NCI-H1436 (cell line): ENCODE measurements at places on chromosomes 7 and 10.

DNA sequence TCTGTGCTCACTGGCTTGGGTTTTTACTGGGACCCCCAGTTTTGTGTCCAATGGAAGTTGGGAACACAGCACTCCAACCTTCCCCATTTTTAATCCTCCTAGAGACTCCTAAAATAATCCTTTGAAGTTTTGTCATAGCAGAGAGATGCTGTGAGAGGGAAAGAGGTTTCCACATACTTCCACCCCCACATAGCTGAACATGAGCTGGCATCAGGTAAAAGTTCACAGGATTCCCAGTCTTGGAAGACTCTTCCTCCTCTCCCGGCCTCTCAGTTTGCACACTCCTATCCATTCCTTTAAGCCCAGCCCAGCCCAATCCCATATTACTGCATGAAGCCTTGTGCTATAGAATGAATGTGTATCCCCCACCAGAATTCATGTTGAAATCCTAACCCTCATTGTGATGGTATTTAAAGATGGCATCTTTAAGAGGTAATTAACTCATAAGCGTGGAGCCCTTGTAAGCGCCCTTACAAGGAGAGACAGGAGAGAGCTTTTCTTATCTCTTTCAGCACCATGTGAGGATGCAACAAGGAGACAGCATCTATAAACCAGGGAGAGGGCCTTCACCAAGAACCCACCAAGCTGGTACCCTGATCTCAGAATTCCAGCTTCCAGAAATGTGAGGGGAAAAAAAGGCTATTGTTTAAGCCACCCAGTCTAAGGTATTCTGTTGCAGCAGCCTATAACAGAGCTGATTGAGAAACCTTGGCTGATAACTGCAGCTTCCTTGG, 22.4 kb downstream of the GRM8 start:
- no peak for DNase-seq

- DNase-seq: peak; percentile 32
Observed at GRCh38 chr10:28241741-28242399, 61.0 kb downstream of the MPP7 start.

DNA sequence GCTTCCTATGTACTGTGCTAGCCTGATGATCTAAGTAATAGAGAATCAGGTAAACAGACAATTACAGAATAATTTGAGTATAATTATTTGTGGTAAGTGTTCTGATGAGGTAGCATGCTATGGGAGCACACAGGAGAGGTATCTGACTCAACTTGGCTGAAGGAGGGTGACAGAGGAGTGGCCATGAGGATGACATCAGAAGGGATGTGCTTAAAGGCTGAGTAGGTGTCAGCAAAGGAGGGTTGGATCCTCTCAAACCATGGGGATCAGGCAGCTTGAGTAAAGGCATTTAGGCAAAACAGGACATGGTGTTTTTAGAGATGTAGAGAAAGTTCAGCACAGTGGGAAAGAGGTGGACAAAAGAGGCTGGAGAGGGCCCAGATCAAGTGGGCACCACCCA, 29.0 kb downstream of the KLHDC10 start:
- no peak for DNase-seq

GRCh38 chr7:91043186-91043585, 221.0 kb upstream of the FZD1 start:
- peak; percentile 6 for DNase-seq

DNA sequence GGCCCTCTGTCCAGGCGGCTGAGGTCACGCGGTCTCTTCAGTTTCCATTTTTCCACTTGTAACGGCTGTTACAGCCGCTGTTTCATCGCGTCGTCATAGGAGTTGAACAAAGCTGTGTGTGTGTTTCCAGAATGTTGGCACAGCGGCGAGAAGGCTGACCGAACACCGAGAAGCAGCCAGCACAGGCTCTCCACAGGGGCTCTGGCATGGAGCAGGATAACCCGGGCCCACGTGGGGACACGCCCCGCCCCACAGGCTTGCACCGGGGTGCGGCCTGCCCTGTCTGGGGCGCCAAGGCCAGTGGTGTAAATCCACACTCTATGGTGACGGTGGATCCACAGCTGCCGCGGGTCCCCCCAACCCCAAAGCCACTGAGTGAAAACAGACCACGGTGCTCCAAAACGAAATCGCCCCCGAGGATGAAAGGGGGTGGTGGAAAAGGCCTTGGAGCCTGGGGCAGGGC, 448.2 kb downstream of the DNAJB6 start:
- no peak for DNase-seq

- peak; percentile 4 for DNase-seq
Observed at GRCh38 chr10:4649886-4650508, 176.0 kb upstream of the AKR1E2 start.

DNA sequence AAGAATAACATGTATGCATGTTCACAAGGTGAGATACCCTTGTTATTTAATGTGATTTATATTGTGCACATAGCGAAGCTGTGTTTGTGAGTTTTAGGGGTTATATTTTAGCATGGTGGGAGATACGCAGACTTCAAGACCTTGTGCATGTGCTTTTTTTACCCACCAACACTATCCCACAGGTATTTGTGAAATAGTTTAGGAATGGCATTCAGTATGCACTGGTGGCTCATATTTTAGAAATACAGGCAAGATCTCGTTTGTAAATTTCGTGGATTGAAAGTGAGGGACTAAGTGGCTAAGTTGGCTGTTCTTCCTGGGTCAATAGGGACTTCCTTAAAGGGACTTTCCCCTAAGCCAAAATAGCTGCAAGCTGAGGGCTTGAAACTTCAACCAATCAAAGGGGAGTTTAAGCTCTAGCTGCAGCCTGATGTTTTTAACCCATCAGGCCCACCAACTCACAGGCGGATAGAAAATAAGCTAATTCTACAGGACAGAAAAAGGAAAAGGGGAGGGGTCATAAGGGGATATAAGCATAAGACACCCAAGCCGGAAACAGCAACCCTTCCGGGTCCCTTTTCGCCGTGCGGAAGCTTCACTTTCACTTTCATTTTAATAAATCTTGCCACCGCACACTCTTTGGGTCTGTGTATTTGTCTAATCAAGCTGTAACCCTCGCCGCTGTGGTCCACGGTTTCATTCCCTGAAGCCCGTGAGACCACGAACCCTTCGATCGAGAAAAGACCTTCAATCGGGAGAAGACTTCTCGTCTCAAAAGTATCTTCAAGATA, 291.0 kb downstream of the GPR158 start:
- DNase-seq: peak; percentile 74

DNA sequence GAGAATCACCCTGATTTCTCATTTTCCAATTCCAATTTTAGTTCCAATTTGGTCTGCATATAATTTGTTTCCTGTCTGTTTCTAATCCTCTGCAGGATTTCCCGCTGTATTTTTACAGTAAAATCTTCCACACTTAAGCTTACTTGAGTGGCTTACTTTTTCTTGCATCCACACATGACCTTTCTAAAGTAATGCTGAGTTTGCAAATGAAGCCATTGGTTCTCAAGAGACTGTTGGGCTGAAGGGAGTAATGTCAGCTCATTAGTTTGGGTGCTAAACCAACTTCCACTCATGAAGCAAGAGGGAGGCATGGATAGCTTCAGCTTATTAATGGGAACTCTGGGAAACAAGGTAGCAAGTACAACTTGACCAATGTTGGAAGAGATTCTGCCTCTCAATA, 146.4 kb downstream of the SNX10 start:
- no peak for DNase-seq

DNA sequence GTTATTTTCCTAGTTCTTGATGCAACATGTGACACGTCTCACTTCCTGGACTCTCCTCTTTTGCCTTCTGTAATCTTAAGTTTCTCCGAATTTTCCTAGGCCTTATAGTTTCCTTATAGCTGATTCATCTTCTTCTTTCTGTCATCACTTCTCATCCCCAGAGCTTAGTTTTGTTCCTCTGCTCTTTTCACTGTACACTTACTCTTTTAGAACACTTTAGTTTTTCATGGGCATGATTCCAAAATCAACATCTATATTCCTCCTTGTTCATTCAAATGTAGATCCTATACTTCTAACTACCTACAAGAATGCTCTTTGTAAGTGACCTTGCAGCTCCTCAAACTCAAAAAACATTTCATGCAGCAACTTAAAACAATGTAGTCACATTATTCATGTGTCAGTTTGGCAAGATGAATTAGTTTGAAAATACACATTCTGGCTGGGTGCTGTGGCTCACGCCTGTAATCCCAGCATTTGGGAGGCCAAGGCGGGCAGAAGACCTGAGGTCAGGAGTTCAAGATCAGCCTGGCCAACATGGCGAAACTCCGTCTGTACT, 13.1 kb upstream of the SLC26A3 start:
- no peak for DNase-seq

DNA sequence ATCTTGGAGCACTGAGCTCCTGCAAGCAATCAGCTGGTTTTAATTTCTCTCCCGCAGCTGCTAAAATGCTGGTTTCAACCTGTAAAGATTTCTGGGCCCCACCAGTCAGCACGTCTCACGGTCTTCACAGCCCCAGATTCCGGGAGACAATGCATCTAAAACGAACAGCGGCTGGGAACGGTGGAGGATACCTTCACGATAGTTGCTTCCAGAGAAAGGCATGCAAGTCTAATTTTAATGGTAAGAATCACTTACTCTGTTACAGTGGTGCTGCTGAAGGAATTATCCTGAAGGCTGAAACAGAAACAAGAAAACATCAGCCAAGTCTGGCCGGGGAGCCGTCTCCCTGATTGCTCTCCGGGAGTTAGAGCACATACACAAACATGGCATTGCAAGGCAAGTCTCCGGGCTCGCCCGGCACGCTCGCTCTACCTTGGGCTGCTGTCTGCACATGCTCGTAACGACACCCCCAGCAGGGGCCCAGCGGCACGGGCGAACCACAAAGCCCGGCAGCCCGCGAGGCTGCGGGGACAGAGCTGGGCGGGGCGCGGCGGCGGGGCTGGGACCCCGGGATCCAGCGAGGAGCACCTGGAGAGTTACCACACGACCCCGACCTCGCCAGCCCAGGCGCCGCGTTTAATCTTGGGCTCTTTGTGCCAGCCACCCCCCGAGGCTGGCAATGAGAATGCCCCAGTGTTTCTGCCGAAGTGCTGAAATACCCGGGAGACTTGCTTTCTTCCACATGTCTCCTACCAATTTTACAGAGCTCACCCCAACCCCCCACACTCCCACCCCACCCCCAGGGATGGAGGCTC, at the start of gene FAM13C:
TSS of gene FAM13C (minus strand) at position 406 of the 815 bp plus-strand sequence. CDS start at position 317, 89 bp downstream.
- DNase-seq: peak; percentile 38

GRCh38 chr7:16647435-16647960, 1.5 kb downstream of the BZW2 start:
- no peak for DNase-seq

DNA sequence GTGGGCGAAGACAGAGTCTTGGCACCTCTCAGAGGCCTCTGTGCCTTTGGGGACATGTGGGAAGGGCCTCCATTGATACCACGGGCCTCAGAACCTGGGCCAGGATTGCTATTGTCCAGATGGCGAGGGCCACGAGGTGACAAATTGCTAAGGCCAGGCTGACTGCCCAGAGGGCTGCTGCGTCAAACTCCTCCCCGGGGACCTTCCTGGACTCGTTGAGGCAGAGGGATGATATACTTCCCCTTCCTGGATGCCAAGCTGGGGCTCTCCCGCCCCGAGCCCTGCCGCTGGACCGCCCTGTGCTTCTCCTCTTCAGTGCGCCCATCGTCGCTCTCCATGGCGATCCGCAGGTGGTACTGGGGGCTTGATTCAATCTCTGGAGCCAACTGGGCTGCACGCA, 58.9 kb downstream of the LRRC72 start:
- DNase-seq: no peak

GRCh38 chr10:44949127-44949802, 10.3 kb upstream of the RASSF4 start:
- no peak for DNase-seq

DNA sequence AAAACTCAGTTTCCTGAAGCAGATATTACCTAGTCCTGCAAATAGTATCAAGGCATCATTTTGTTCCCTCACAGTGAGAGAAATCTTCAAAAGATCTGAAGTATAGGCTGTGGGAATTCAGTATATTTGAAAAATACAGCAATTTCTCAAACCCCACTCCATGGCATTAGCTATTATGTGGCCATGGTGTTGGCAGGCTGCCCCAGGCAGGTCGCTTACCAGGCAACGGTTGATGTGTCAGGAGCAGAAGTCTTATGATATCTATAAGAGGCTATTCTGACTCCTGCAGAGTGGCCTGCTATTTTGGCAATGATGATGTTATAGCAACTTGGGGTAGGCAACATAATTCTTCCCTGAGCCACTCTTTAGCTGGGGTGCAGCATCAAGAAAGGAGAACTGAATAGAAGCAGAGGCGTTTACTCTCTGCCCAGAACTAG, 187.9 kb downstream of the PLXDC2 start:
- no peak for DNase-seq

GRCh38 chr7:105345725-105346124, 43.0 kb downstream of the SRPK2 start:
- no peak for DNase-seq

- no peak for DNase-seq
Observed at GRCh38 chr10:28714401-28715053, 37.2 kb downstream of the BAMBI start.

DNA sequence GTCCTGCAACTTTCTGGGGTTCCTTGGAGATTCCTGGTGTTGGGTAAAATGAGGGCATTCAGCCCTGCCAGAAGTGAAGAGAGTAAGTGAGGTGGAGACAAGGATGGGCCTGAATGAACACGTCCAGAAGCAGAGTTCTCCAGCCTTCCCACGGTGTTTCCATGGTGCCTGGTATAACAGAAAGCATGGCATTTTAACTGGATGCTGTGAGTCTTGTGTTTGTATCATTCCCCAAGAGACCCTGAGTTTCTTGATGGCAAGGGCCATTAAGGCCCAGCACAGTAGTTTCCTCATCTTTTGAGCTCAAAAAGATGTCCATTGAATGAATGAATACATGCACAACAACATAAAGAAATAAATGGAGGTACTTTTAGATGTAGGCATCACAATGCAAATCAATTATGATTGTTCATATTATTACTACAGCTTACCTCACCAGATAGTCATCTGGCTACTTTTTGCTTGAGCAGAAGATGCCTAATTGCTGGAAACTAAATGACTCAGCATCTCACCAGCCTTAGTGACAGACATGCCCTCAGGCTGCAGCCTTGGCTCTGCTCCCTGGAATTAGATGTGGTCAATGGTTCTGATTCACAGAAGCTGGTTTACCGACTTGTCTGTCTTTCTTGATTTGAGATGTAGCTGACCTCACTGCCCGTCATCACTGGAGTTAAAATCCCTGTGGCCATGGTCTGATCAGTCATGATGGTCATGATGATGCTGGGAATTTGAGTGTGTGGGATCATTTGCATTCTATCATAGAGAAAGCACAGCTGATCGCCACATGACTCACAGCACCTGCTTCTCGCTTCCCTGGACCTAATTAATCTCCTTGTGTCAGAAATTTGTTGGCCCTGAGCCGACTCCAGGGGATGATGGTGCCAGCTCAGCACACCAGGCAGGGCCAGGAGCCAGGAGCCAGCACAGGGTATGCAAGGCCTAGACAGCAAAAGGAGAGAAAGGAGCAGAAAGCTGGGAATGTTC, 83.9 kb downstream of the CXCL12 start:
- DNase-seq: no peak

GRCh38 chr7:44767912-44768627, 19.4 kb downstream of the ZMIZ2 start:
- DNase-seq: no peak

- no peak for DNase-seq
Observed at GRCh38 chr10:116845823-116846222, 3.5 kb upstream of the ENO4 start.
